H54 (cell line): ENCODE measurements at places on chromosomes 4 and X.

DNA sequence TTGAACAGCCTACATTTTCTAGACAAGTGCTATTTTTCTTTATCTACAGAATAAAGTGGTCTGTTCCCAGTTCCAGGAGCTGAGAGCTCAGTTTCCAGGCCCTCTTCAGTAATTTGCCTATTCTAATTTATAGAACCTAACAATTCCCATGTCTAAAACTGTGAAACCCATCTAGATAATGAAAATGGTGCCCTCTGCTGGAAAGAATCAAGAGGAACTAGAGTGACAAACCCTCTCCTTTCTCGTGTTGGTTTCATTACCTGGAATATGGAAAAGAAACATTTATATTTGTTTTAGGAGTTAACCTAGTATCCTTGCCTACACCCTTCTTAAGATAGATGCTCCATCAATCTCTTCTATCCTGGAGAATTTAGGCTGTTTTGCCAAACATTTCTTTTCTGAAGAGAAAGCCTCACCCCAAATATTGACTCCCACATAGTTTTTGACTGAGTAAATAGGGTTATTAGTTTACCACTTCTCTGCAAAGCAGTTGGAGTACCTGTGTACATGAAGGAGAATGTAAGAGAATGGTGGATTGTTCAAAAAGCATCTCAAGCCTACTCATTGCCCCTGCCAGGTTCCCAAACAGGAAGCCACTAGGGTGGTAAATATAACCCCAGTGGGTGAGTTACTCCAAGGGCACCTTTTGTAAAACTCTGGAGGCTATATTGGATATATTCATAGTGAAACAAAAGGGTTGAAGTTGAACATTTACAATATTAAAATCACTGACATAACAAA, 121.6 kb downstream of the RASL11B start:
- peak; percentile 35 for DNase-seq

DNA sequence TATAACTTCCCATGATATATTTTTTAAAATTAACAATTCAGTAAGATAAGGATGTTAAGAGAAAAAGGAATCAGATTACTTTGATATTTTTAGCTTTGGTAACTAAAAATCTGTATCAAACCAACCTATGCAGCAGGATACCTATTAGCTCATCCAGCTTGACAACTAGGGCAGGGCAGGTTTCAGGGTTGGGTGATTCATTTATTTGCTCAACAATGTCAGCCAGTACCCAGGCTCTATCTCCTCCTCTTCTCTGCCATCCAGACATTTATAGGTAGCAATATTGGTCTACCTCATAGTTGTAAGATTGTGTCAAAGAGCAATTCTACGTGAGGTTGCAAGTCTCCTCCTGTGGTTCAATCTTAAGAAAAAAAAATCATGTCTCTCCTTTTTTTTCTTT, 421.9 kb downstream of the ANKRD50 start:
- no peak for DNase-seq

GRCh38 chr4:11111876-11112275, 316.8 kb downstream of the HS3ST1 start:
- no peak for DNase-seq

- no peak for DNase-seq
Observed at GRCh38 chr4:78310007-78310739, 241.4 kb upstream of the ANXA3 start.

- no peak for DNase-seq
Observed at GRCh38 chr4:88315460-88316017, 31.2 kb upstream of the PPM1K start.

DNA sequence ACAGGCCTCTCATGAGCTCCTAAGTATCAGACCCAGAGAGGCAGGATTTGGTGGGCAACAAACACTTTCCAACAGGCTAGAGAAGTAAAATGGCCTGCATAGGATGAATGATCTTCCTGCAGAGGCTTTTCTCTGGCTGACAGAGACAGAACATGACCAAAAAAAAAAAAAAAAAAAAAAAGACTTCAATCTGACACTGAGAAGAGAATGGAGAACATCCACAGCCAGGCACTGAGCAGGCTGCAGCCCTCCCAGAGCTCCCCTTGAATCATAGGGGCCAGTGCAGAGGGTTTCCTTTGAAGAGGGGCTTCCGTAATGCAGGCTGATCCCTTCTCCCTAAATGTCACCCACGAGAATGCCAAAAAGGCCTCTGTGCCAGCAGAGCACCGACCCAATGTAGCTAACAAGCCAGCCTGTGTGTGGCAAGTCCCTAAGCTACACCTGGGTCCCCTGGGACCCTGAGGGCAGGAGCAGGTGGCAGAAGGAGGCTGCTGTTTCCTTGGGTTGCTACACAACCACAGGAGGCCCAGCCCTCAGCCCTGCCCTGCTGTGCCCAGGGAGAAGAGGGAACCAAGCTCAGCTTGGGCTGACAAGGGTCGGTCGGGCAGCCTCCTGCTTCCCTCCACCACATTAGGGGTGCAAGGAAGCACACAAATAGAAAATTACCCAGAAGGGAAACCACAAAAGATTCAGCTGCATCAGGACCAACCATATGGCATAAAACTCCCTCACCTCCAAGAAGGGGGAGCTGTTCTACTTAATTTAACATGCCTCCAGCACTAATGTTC, 55.6 kb downstream of the MAP7D2 start:
- no peak for DNase-seq

DNA sequence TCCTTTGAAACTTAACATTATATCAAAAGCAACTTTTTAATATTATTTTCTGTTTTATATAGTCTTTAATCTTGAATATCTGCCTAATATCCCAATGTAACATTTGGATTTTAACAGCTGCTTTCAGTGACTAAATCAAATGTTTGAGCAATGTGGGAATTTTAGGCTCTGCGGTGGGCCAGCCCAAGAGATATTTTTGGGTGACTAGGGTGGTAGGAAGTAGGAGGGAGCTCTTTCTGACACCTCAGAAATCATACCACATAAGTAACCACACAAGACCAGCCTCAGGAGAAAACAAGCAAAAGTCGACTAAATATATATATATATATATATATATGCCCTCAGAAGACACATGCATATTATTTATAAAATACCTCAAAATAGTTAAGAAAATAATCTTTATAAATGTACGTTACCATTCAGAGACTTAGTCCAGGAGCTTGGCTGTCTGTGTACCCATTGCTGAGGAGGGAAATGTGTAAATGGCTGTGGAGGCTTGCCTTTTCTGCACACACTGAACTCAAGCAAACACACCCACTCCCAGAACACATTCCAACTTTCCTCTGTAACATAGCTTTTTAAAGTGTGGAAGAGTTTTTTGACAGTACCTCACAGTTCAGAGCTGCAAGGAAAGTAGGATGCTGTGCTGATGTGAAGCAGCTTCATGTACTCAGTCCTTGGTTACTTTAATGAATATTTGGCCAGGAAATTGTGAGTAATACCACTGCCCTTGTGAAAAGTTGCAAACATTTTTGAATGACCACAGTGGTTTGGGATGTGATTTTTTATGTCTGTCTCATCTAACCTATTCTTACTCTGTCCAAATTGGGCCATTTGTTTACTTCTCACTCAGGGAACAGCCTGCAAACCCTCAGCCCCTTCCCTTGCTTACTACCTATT, at the start of gene RTL3:
Gene RTL3, minus strand, starts transcription at position 484 of the 900 bp plus-strand sequence. CDS start 908 bp downstream, outside the sequence.
- DNase-seq, result no peak

- DNase-seq, result no peak
Observed at GRCh38 chrX:71906144-71906543, 4.5 kb upstream of the NHSL2 start.

- DNase-seq, result no peak
Observed at GRCh38 chrX:19628011-19628575, 112.8 kb upstream of the MAP3K15 start.

GRCh38 chr4:135552131-135552530, 1350.5 kb upstream of the PABPC4L start:
- DNase-seq, result no peak

GRCh38 chrX:42837101-42837726, 59.3 kb upstream of the PPP1R2C start:
- DNase-seq, result no peak

DNA sequence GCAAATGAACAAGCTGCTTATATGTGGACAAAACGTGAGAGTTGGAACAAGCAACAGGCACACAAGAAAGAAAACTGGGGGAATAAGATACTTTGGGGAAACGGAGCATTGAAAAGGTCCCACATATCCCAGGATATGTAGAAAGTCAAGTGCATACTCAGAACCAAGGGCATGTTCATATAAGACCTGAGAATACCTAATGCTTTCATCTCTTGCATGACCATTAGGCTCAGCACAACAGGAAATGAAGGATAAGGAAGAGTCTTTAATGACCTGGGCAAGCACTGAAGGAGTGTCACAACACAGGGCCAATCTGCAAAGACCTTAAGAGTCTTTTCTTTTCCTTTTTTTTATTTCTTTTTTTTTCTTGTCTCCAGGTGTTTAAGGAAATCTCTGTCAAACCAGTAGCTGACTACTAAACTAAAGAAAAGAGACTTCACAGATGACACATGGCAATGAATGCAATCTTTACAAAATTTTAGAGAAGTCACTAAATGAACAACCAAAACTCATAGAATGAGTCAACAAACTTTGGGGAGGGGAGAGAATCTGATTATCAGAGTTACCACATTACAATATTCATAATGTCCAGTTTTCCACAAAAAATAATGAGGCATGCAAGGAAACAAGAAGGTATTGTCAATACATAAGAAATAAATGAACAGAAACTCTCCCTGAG, 67.9 kb upstream of the STK26 start:
- DNase-seq, result no peak

- DNase-seq, result no peak
Observed at GRCh38 chr4:141513866-141514265, 122.5 kb upstream of the IL15 start.

GRCh38 chrX:131752493-131753198, 208.8 kb downstream of the OR13H1 start:
- no peak for DNase-seq

DNA sequence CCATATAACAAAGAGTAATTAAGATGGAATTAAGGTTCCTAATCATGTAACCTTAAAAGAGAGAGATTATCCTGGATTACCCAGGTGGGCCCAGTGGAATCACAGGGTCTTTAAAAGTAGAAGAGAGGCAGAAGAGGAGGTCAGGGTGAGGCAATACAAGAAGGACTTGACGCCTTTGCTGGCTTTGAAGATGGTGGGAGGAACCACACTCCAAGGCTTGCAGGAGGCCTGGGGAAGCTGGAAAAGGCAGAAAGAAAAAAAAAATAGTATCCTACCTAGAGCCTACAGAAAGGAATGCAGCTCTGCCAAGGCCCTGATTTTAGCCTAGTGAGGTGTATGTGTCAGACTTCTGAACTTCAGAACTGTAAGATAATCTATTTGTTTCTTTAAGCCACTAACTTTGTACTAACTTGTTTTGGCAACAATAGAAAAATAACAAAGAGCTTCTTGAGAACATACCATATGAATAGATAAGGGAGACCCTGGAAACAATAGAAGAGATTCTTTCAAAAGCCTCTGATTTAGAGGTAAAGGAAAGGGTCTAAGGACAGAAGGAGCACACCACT, 229.9 kb upstream of the TTC29 start:
- no peak for DNase-seq

DNA sequence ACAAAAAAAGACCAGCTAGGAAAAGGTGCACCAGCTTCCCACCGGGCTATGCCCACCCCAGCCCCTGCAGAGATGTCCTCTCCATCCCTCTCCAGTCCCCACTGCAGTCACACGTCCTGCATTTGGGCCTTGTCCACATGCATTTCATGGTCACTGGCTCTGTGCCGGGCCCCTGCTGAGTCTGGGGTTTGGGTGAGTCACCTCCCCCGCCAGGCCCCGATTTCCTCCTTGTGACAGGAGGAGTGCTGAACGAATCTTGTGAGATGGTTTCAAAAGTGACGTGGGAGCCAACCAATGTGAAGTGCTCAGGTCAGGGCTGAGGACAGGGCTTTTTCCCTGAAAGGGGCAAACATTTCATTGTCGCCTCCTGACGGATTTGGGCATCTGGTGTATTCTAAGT, 7.1 kb downstream of the CPZ start:
- peak; percentile 87 for DNase-seq
